Activated CD8-positive, alpha-beta memory T cell treated with anti-CD3 and anti-CD28 coated beads, Interleukin-2, amount 50 U/mL, for 4 hours (primary cell): ENCODE measurements at places on chromosomes 7 and 10.
A peak's percentile ranks its signal among the peaks of the same experiment; 100 is the strongest.

GRCh38 chr7:13169356-13169755, 481.9 kb downstream of the ARL4A start:
- DNase-seq, result no peak

DNA sequence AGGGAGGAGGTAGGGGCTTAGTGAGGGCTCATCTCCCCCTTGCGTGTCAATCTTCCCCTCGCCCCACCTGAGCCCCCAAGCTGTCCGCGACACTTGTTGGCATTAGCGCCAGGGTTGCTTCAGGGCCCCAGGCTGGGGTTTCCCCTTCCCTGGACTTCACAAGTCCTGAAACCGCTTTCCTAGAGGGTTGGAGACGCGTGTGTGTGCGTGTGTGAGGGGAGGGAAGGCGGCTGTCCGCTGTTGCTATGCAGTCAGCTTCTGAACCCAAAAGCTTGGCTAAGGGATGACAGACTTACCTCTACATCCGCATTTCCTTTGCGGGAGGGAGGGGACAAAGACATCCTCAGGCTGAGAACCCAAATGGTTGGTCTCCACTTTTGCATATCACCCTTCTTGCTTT, 803 bp downstream of the GOLGA7B start:
- no peak for DNase-seq

DNA sequence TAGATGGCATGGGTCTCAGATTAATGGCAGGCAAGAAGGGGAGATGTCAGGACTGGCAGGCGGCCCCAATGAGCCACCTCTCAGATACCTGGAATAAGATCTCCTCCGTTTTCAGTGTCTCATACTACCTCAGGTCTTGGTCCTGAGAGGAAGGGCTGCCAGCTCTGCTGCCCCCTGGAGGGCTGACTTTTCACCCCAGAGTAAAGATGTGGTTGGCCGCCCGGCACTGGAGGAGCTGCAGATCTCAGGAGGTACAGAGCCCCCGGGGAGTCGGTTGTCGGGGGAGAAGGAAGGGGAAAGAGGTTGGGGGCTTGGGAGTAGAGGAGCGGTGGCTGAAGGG, 642 bp upstream of the COL13A1 start:
- DNase-seq, result peak; percentile 20

GRCh38 chr7:65746398-65746669, 126.5 kb upstream of the VKORC1L1 start:
- DNase-seq, result no peak

DNA sequence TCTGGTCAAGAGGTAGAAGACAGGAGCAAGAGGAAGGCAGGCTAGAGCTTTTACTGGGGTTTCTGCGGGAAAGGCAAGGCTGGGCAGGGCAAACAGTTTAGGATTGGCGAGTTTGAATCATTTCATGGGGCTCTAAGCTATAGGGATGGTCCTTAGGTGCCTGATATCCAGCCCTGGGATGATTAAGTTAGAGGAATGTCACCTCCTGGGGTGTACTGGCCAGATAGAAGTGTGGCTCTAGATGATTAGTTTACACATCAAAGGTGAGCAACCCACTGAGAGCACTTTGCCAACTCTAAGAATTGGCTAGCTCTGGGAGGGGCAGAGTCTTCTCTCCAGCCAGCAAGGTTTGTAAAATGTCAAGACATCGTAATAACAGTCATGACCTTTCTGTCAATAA, 52.4 kb downstream of the ZNF365 start:
- DNase-seq, result no peak
